ENCODE measurements at places on chromosomes 3 and 15. TPM values are rescaled to one million over a fixed set of nuclear protein-coding genes. Genes with fewer than 3 reads are reported as not detected.

GRCh38 chr3:125186261-125186787 lies 26.2 kb downstream of the SLC12A8 start:
- no peak for DNase-seq

GRCh38 chr3:120284747-120285507 lies at the start of gene GPR156:
Gene GPR156, minus strand, starts transcription at chr3:120285222. Its CDS starts 41,124 bp downstream, at chr3:120244098.
- DNase-seq, result no peak

- DNase-seq, result no peak
Measured at GRCh38 chr15:67084561-67084960, 19.2 kb downstream of the SMAD3 start.

Gene KBTBD12
- total RNA-seq, result 2.1 TPM

Gene KLHL40
- total RNA-seq, result not detected

Gene SLC27A2
- total RNA-seq, result 22.9 TPM

Gene TMEM212
- not detected for total RNA-seq
